Activated effector memory CD4-positive, alpha-beta T cell treated with anti-CD3 and anti-CD28 coated beads, Interleukin-2, amount 50 U/mL, for 16 hours (primary cell): ENCODE measurements at places on chromosomes 5 and 9.

- no peak for DNase-seq
Observed at GRCh38 chr5:32388432-32389129, 56.0 kb downstream of the ZFR start.

- DNase-seq = no peak
Observed at GRCh38 chr5:93503598-93504067, 77.4 kb downstream of the NR2F1-AS1 start.

DNA sequence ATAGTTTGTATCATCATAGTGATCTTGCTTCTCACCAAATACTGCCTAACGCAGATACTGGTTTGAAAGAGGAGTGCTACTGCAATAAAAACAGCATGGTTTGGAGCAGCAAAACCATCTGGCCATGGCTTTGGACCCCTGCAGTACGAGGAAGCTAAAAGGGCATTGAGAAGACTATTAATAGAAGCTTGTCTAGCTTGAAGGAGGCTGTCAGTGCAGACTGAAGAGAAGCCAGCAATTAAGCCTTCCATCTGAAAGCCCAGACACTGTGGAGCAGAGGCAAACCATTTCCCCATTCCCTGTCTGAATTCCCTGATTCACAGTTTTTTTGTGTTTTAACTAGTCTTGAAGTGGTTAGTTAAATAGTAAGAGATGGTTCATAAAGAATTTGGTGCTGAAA is 281.6 kb downstream of the PTPRD start:
- DNase-seq = no peak

- no peak for DNase-seq
Observed at GRCh38 chr5:100270023-100270771, 265.0 kb upstream of the FAM174A start.

DNA sequence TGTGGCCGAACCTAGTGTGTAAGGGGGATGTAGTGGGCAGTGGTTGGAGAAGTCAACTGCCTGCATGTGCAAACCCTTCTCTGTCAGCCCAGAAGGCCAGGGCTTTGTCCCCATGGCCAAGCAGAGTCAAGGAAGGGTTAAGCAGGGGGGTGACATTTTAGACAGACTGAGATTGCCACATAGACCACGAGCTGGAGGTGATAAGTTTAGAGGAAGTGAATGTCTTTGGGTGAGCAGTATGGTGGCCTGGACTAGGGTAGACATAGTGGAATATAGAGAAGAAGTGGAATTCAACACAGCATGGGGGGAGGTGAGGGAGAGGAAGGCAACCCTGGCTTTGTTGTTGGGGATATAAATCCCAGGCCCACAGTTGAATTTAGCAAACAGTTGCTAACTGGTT is 38.7 kb upstream of the CDKN2AIPNL start:
- DNase-seq = no peak

DNA sequence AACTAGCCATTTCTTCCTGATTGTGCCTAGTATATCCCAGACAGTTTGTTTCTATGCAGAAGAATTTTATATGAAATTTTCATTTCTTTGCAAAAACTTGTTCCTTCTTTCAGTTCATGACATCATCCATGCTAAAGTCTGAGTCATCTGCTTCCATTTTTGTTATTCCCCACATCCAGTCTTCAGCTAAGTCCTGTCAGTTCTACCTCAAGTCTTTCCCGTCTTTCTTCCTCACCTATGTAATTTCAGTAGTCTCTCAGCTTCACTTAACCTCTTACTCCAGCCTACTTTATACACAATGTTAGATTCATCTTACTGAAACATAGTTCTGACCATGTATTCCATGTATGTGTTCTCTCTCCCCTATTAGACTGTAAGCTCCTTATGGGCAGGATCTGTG is 39.1 kb downstream of the G3BP1 start:
- no peak for DNase-seq

- DNase-seq = no peak
Observed at GRCh38 chr5:79151942-79152671, 40.5 kb downstream of the BHMT start.

GRCh38 chr9:114900942-114901802 is 29.2 kb downstream of the TNFSF8 start:
- DNase-seq = no peak

GRCh38 chr9:98241357-98242300 is 13.8 kb downstream of the TBC1D2 start:
- no peak for DNase-seq

DNA sequence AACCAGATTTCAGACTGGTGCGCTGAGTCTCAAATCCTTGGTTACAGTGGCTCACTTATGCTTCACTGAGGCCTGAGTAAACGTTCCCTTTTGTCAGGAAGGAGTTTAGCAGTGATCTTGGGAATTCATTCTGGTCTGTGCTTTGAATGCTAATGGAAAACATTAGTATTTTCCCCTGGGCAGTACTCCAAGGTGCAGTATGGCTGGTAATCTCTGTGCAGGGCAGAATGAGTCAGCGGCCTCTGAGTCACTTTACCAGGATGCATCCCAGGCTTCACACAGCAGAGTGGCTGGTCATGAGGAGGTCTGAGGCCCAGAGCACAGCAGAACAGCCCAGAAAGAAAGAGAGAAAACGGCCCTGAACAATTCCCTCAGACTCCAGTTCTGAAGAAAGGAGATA is 54.0 kb downstream of the PCA3 start:
- DNase-seq = no peak

DNA sequence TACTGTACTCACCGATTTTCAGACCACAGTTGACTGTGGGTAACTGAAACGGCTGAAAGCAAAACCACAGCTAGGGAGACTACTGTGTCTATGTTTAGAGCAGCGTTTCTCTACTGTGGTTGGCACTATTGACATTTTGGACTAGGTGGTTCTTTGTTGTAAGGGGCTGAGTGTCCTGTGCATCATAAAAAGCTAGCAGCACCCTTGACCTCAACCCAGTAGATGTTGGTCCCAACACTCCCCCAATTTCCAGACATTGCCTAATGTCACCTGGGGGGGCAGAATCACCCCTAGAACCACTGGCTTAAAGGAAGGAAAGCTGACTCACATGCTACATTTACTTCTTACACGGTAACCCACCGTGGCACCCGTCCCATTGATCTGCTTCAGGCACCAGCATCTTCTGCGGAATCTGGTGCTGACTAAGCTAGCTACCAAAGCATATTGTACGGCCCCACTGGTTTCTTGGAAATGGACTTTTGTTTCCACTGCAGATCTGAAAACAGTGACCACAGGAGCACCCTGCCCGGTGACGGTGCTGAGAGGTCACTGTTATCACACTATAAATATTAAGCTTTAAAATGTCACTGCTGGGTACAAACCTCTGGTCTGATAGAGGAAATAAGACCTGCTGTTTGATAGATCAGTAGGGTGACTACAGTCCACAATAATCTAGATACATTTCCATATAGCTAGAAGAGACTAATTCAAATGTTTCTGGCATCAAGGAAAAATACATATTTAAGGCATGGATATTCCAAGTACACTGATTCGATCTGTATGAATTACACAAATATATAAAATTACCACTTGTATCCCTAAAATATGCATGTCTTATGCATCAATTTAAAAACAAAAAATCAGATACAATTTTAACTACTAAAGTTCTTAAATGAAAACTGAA is 151.4 kb downstream of the HSD17B3 start:
- DNase-seq = peak; percentile 65

- no peak for DNase-seq
Observed at GRCh38 chr9:94757158-94757557, 30.7 kb downstream of the AOPEP start.

- no peak for DNase-seq
Observed at GRCh38 chr5:91956738-91957137, 573.6 kb upstream of the ARRDC3 start.

DNA sequence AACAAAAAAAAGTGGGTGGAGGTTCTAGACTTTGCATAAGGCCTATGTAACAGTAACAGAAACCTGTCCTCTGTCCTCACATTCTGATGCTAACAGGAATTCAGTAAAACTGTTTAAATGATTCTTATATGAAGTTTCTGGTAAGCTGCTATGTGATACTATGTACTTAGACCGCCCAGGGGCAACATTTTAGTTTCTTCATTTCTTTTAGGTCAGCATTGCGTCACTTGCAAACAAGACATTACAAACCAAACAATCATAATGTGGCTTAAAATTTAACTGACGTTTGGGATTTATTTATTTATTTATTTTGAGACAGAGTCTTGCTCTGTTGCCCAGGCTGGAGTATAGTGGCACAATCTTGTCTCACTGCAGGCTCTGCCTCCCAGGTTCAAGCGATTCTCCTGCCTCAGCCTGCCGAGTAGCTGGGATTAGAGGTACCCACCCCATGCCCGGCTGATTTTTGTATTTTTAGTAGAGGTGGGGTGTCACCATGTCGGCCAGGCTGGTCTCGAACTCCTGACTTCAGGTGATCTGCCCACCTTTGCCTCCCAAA is 44.3 kb downstream of the TENT4A start:
- DNase-seq = no peak

- peak; percentile 50 for DNase-seq
Observed at GRCh38 chr9:98162613-98163012, 29.8 kb downstream of the CORO2A start.

DNA sequence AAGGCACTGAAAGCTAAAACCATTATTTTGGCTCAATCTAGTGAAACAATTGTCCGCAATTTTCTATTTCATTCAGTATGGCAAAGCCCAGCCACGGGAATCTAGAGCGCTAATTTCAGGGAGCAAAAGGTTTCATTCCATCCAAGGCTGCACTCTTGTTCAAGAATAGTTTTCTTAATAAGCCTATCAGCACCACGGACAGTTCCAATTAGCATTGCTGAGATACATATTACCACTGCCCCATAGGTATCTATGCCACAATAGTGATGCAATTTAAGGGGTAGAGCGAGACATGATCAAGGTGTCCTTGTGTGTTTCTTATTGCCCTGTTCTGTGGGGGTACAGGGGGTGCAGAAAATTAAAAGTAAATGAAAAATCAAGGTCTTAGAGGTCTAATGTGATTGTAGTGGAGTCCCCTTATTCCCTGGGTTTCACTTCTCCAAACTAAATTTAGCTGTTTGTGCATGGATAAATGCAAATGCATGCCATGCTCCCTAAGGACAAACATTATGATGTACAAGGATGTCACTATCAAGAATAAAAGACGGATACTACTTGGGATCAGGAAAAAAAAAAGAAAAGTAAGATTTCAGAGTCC is 45.5 kb downstream of the SPOCK1 start:
- no peak for DNase-seq

GRCh38 chr5:137105351-137106035 is 393.6 kb downstream of the SPOCK1 start:
- no peak for DNase-seq

- no peak for DNase-seq
Observed at GRCh38 chr9:82273121-82273520, 284.5 kb downstream of the SPATA31D1 start.

DNA sequence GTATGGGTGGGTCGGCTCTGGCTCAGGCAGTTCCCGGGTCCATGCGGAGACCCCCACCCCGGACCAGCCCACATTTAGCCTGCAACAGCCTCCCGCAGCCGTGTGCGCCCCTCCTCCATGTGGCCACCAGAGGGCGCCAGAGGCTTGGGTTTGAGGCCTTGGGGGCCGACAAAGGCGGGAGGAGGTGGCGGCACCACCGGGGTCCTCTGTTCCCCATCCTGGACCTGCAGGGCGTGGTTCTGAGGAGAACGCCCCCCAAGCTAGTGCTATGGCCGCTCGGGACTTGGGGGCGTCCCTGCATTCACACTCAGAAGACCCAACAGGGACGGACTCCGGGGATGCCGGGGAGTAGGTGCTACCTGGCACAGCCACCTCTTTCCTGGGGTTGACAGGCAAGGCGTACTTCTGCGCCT is 16.5 kb downstream of the ASS1 start:
- peak; percentile 90 for DNase-seq
